AG20443 (cell line): ENCODE measurements at places on chromosomes 12 and 14.
A peak's percentile ranks its signal among the peaks of the same experiment; 100 is the strongest.

GRCh38 chr12:49501895-49502294 is 36.9 kb upstream of the KCNH3 start:
- no peak for DNase-seq

DNA sequence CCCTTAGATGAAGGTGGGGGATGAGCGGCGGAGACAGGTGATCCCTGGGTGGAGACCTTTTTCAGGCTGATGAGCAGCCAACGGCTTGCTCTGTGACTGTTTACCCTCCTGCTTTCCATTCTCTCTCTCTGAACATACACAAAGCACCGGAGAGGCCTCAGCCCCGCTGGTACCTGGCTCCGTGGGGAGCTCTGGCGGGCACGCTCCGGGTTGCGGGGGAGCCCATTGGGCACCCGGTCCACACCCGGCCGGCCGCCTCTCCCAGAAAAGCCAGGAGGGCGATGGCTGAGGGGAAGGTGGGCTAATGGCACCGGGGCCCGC is 545 bp downstream of the SMARCC2 start:
- peak; percentile 24 for DNase-seq

- DNase-seq, result no peak
Measured at GRCh38 chr12:86597431-86597830, 341.2 kb upstream of the MGAT4C start.

DNA sequence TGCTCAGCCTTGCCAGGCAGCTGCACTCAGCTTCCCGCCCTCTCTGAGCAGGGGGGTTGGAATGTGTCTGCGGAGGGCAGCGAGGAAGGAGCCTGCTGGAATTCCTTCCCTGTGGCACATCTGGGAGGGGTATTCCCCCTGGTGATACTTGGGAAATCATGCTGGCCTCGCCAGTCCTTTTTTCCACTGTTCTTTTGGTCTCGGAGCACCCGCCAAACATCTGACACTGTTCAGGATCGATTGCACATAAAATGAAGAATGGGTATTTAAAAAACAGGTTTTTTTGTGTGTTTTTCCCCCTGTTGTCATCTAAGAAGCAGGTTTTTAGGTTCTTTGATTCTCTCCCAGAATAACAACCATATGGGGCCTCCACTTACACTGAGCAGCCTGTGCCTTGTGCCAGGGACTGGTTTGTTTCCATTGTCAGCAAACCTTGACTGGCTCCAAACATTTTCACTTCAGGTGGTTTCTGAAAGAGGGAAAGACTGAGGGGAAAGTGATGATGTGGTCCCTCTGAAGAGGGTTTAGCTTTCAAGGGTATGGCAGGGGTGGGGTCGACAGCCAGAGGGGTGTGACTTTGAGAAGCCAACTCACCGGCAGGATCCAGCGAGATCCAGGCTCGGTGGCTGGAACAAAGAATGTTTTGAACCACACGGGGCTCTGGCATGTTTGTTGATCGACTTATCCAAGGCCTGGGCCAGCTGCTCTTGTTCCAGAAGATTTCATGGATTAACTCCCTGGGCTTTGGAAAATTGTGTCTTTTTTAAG is 215.1 kb downstream of the CACNA1C start:
- peak; percentile 81 for DNase-seq

- peak; percentile 63 for DNase-seq
Measured at GRCh38 chr12:9364224-9365176, 156.3 kb upstream of the PZP start.

- no peak for DNase-seq
Measured at GRCh38 chr14:105487449-105487985, 831 bp downstream of the CRIP1 start.

GRCh38 chr12:8156845-8157244 is at the start of gene ZNF705A:
Gene ZNF705A, plus strand, starts transcription at chr12:8157015. Its CDS starts 15,611 bp downstream, at chr12:8172626.
- DNase-seq, result no peak

DNA sequence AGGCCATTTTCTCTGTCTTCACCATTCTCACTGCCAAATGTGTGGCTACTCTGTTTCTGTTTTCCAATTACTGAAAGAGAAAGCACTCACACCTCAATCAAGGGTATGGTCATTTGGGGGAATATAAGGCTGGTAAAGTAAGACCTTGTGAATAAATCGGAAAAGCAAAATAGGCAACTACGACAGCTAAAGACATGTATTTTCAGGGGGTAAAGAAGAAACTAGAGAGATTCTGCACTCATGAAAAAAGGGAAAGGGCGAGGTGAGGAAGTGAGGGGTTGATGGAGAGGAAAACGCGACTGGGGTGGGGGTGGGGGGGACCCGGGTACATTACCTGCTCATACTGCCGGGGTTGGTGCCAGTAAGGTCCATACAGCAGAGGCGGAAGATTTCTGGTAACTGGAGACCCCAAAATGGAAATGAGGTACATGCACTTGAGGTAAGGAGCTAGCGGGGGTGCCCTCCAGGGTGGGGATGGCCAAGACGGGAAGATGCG is 19.3 kb downstream of the CHD8 start:
- no peak for DNase-seq

DNA sequence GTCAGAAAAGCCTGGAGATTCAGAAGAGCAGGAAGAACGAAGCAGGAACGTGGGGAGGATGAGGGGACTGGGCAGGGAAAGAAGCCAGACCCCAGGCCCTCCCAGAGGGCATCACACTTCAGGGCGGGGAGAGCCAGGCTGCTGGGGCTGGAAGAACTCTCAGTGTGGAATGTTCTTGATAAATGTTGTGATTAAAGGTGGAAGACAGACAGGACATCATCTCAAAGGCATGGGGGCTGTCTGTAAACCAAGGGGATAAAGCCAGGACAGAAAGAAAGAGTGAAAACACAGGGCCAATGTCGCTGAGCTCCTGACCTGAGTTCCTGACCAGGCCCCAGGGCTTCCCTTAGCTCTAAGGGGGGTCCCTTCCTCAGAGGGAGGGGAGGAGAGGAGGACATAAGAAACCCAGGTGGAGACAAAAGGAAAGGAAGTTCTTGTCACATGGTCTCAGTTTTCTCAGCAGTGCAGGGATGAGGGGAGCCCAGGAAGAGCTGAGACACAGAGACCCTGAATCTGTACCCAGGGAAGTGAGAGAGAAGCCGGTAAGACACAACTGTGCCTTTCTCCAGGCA is 56.3 kb downstream of the SETD3 start:
- no peak for DNase-seq

DNA sequence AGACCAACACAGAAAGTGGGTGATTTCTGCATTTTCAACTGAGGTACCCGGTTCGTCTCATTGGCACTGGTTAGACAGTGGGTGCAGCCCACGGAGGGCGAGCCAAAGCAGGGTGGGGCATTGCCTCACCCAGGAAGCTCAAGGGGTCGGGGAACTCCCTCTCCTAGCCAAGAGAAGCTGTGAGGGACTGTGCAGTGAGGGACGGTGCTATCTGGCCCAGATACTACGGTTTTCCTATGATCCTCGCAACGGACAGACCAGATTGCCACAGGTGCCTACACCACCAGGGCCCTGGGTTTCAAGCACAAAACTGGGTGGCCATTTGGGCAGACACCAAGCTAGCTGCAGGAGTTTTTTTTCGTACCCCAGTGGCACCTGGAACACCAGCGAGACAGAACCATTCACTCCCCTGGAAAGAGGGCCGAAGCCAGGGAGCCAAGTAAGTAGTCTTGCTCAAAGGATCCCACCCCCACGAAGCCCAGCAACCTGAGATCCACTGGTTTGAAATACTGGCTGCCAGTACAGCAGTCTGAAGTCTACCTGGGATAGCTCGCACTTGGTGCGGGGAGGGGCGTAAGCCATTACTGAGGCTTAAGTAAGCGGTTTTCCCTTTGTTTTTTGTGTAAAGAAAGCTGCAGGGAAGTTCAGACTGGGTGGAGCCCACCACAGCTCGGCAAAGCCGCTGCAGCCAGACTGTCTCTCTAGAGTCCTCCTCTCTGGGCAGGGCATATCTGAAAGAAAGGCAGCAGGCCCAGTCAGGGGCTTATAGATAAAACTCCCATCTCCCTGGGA is 25.5 kb upstream of the NAA30 start:
- DNase-seq, result no peak

- peak; percentile 83 for DNase-seq
Measured at GRCh38 chr14:100341301-100342031, 18.3 kb downstream of the SLC25A47 start.

DNA sequence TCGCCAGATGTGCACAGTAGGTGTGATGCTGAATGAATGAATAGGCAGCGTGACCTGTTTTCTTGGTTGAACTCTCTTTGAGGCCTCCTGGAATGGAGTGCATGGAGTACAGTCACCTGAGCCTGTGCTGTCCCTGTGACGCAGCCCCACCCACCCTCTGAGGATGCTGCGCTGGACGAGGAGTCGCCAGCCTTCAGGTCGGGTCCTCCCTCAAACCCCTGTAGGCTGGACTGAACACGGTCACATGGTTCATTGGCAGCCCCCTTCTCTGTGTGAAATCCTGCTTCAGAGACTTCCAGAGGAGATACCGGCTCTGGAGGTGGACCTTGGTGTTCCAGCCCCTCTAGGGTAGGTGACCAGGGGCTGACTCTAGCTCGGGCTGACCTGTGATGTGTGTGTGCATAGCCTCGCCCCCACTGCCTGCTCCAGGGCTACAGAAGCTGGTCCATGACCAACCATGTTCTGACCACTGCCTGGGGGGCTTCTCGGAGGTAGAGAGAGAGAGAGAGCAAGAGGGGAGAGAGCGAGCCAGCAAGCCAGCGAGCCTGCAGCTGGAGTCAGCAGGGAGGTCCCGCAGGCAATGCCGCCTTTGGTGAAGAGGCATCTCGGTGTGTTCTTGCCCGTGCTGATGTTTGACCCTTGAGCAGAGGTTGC is 158.0 kb upstream of the RTL1 start:
- no peak for DNase-seq

DNA sequence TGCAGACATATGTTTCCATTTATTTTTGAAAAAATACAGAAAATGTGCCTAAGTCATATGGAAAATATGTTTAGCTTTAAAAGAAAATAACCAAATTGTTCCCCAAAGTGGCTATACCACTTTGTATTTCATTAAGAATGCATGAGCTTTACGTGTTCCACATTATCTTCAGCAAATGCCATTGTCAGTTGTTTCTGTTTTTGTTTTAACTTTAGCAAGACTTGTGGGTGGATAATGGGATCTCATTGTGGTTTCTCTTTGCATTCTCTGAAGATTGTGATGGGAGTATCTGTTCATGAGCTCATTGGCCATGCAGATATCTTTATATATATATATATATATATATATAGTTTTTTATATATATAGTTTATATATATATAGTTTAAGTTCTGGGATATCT is 181.5 kb downstream of the CCER1 start:
- no peak for DNase-seq

GRCh38 chr12:132853285-132854092 is 24.8 kb upstream of the GOLGA3 start:
- no peak for DNase-seq

DNA sequence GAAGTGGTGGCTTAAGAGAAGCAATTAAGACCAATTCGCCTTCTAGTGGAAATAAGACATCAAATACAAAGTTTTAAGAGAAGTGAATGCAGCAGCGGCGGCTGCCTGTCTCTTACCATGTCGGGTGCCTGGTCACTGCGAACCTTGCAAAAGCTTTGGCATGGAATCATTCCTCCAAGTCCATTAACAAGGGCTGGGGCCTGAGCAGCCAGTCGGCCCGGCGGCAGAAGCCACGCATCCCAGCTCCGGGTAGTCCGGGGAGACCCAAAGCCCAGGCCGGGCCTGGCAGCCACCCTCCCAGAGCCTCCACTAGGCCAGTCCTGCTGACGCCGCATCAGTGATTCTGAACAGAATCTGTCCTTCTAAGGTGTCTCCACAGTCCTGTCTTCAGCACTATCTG is 321.0 kb downstream of the TMEM121 start:
- DNase-seq, result peak; percentile 0

- no peak for DNase-seq
Measured at GRCh38 chr12:89134213-89134770, 218.0 kb downstream of the DUSP6 start.
